WERI-Rb-1 (cell line): ENCODE measurements at places on chromosomes 6 and 20.

DNA sequence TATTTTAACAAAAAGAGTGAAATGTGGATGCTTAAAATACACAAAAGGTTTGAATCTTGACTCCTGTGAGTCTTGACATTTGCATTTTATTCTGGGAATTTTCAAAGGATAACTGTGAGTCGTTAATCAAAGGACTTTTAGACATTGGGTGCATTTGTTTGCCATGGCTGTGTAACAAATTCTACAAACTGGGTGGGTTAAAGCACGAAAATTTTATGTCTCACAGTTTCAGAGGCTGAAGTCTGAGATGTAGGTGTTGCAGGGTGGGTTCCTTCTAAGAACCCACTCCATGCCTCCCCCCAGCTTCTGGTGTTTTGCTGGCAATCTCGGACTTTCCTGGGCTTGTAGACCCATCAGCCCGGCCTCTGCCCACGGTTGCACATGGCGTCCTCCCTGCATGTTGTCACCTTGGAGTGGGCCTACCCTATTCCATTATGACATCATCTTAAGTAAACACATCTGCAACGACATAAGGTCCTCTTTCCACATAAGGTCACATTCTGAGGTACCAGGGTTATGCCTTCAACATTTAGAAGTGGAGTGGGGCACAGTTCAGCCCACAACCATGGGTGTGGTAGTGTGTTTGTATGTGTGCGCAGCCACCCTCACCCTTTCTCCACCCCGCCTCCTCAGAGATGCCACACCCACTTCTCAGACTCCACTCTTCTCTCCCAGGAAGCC is 113.1 kb downstream of the FOXA2 start:
- DNase-seq: no peak

- no peak for DNase-seq
These were observed 523 bp downstream of the MRPS10 start for GRCh38 chr6:42217157-42217518.

DNA sequence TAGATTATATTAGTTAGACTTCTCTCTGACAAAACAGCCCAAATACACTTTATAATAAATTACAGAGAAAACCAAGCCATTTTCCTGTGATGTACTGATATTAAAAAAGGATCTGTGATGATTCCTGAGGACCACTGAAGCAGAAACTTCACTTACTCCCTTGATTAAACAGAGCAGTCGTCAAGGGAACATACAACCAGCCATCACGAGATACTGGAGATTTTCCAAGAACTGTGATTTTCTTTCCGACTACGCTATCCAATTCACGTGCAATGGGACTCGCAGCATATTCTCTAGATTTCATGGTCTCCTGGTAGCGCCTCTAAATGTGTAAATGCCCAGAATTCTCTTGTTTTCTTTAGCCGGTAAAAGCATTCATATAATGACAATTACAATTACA is 377.4 kb downstream of the PHF3 start:
- no peak for DNase-seq

- DNase-seq: no peak
These were observed 43.1 kb downstream of the TM9SF4 start for GRCh38 chr20:32152421-32153155.

GRCh38 chr6:33458676-33459075 is 4.3 kb downstream of the ZBTB9 start:
- DNase-seq: no peak
